ENCODE measurements at places on chromosomes 6 and 20.

DNA sequence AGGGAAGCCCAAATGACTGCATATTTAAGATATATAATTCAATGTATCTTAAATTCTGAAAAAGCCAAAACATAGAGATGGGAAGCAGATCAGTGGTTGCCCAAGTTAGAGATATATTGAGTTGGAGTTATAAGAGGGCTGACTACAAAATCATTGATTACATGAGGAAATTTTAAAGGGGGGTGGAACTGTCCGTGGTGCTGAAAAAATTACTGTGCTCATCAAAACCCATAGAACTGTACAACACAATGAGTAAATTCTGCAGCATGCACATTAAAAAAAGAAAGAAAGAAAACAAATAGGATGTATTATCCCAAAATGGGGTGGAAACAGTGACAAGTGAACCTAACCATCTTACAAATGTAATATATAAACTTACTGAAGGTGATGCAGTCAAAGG is 100.9 kb downstream of the FUT9 start:
- DNase-seq = no peak

DNA sequence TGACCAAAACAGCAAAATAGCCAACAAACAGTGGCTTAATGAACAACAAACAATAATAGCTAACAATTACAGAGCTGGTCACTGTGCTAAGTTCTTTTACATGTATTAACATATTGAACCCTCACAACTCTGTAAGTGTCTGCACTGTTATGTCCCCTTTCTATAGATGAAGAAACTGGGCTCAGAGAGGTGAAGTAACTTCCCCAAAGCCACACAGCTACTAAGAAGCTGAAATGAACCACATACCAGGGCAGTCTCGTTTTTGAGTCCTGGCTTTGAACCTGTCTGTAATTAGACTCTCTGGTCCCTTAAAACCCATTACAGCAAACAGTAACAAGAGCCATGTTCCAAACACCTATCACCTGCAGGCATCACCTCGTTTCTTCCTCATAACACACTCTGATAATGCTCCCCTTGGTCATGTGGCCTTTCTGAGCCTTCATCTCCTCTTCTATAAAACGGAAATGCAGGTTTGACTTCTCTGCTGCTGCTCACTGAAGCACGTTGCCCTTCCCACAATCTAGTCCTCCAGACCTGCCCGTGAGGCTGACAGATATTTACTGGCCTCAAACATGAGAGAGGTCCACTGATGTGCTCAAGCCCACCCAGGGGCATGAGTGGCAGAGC is 23.3 kb downstream of the KCNK15 start:
- no peak for DNase-seq

- peak; percentile 65 for DNase-seq
These were observed 99.8 kb upstream of the FOXA2 start for GRCh38 chr20:22684072-22684762.

GRCh38 chr6:157227202-157228166 is 95.8 kb downstream of the TMEM242 start:
- peak; percentile 17 for DNase-seq

DNA sequence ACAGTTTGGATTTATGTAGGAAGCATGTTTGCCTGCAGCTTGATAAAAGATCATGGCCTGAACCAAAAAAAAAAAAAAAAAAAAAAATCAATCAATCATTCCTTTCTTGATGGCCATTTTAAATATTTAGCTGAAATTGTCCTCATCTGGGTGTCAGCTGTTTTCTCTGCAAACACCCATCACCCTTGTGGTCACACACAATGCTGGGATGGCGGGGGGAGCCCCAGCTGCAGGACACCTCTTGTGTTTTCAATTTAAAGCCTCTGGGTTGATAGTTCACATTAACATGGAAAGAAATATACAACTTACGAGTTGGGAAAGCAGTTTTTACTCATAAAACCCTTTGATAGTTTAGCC is 160.4 kb downstream of the ZFP64 start:
- DNase-seq = no peak

DNA sequence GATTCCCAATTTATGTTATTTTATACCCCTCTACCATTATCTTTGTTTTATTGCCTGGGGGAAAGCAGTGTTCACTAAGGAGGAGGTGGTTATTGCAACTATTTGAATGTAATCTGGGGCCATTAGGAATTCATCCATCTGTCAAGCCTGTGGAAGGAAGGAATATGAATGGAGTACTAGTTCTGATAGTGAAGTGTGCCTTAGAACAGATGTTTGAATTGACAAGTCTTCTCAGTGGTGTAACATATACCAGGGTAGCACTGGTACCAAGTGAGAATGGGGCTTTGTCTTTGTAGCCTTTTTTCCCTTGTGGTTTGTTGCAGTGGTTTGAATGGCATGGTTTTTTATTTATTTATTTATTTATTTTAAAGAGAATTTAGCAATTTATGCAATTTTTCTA is 27.9 kb upstream of the HDAC2 start:
- DNase-seq = no peak

DNA sequence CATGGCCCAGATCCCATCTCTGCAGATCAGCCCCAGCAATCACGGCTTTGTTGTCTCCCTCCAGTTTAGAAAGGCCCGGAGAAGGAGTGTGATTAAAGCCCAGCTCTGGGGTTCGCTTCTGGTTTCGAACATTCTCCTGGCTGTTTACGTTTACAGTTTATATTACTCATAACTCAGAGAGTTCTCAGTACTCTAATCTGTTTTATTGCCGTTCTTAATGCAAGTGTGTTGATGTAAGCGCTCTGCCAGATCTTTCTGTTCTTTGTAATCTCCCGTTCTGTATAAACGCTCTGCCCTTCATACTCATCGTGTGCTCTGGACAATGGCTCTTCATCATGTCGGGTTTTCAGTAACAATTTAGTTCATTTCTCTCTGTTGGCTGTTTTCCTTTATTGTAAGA is 118.0 kb upstream of the PRND start:
- no peak for DNase-seq

- peak; percentile 54 for DNase-seq
These were observed 754 bp upstream of the TMEM170B start for GRCh38 chr6:11536795-11537194.

DNA sequence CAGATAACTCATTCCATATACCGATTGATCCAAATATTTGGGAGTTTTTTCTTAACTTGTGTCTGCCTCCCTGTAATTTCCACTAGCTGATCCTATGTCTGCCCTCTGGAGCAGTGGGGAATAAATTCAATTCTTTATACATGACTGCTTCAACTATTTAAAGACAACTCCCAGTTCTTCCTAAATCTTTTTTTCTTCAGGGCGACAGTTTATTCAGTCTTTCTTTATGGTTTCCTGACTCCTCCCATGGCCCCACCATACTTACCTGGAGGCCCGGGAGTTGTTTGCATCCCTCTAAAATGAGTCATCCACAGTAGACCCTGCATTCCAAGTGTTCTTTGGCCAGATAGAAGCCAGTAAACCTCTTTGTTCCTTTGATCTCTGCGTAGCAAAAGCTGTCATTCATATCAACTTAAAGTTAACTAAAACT is 73.6 kb downstream of the LCA5 start:
- DNase-seq = no peak

GRCh38 chr6:133441491-133441890 is 200.3 kb downstream of the EYA4 start:
- DNase-seq = no peak

GRCh38 chr6:154276810-154277628 is 79.6 kb downstream of the IPCEF1 start:
- DNase-seq = peak; percentile 32

DNA sequence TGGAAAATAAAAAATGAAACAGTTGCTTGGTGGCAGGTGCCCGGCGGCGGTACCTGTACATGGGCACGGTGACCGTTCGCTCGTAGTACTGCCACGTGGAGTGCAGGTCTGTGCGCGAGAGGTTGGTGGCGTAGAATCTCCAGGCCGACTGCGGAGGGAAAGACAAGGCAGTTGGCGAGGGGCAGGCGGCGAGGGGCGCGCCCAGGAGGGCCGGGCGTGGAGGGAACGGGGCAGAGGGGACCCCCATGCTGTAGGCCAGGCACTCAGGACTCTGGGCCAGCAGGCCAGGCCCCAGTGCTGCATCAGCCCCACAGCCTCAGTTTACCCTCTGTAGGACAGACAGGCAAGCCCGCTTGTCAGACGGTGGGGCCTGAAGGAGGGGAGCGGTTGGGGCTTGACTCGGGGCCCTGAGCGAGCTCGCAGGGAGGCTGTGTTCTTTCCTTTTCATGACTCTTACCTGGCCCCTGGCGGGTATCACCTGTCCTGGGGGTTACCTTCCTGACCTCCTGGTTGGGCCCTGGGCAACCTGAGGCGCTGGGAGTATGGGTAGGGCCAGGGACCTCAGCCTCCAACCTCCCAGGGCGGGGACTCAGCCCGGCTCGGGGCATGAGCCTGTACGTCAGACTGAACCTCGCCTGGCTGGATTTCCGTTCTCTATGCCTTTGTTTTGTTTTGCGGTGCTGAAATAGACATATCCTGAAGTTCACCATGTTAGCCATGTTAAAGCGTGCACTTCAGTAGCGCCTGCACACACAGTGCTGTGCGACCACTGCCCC is 38.5 kb downstream of the KCNQ2 start:
- DNase-seq = no peak

DNA sequence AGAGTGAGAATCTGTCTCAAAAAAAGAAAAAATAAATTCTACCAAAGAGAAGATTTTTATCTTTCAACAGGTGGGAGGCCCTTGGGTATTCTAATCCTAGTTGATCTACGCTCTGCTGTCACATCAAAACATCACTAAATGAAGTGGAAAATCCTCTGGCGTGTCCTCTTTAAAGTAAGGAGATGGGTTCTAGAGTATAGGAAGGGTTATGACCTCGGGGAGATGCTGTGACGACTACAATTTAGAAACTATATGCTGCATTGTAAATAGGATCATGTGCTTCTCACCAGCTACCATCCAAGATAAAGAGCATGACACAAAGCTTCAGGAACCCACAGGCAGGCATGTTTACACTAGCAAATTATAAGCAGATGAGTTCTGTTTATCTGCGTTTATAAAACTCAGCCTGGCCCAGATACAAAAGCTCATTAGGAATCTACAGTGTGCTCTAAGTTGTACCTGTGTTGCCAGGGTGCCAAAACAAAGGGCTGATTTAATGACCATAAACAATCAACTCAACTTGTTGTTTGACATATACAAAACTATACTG is 197.1 kb upstream of the PLN start:
- no peak for DNase-seq

DNA sequence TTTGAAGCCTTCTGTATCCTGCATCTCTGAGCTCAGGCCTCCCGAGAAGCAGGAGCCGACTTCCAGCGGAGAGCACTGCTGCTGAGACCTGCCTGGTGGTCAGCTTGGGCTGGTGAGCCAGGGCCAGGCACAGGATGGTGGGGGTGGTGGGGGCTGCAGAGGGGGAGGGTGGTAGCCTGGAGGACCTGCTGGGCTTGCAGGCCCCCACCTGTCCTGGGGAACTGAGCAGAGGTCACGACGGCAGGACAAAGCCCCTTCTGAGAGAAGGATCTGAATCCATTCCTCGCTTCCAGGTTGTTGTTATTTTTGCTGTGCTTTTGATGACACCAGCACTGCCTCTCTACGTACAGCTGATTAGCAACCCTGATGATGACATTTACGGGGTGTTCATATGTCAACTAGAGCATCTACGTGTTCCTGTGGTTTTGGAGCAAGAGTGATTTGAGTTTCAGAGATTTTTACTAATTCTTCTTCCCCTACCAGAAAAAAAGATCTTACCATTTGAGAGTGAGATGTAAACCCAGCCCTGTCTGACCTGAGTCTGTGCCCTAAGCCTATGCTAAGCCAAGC is 35.7 kb upstream of the CD93 start:
- DNase-seq = peak; percentile 28

GRCh38 chr20:1872459-1873097 is 22.6 kb upstream of the SIRPA start:
- no peak for DNase-seq

- peak; percentile 2 for DNase-seq
These were observed 151.4 kb downstream of the ID4 start for GRCh38 chr6:19988555-19988954.

- no peak for DNase-seq
These were observed 750.0 kb downstream of the TBC1D32 start for GRCh38 chr6:120584111-120584760.

All from erythroblast (primary cell).